ENCODE measurements at places on chromosomes 6 and 20.

GRCh38 chr6:45946352-45946751, 69.3 kb downstream of the CLIC5 start:
- DNase-seq = no peak
- H3K27me3 ChIP-seq = no peaks in the 10 kb centered on the region
- no peaks in the 10 kb centered on the region for H3K36me3 ChIP-seq
- no peak overlapping the region for H3K27ac ChIP-seq
- H3K4me3 ChIP-seq = no peak overlapping the region
- H3K4me1 ChIP-seq = no peaks in the 10 kb centered on the region

DNA sequence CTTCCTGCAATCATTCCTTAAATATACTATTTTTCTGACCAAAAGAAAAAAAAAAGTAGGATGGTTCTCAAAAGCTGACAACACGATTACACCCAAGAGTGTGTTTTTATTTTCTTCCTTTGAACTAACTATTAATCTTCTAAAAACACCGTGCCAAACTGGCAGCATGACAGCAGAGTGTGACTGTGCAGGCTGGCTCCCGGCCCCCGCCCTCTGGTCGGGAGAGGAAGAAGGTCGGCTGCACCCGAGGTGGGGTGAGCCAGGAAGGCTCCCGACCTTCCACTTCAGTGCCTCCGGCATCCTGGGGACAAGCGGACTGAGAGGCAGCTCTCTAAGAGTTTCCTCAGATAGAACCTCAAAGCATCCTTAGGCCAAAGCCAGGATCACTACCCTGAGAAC, 29.2 kb downstream of the SLC22A23 start:
- H3K36me3 ChIP-seq = no peaks in the 10 kb centered on the region
- no peaks in the 10 kb centered on the region for H3K27me3 ChIP-seq
- no peak overlapping the region for H3K4me3 ChIP-seq
- H3K4me1 ChIP-seq = no peaks in the 10 kb centered on the region
- no peak for DNase-seq

- H3K27me3 ChIP-seq = no peaks in the 10 kb centered on the region
- no peak for DNase-seq
- no peaks in the 10 kb centered on the region for H3K4me1 ChIP-seq
- H3K36me3 ChIP-seq = no peaks in the 10 kb centered on the region
- H3K4me3 ChIP-seq = no peak overlapping the region
- H3K27ac ChIP-seq = no peak overlapping the region
These were observed 43.6 kb upstream of the TMEM170B start for GRCh38 chr6:11493974-11494373.

DNA sequence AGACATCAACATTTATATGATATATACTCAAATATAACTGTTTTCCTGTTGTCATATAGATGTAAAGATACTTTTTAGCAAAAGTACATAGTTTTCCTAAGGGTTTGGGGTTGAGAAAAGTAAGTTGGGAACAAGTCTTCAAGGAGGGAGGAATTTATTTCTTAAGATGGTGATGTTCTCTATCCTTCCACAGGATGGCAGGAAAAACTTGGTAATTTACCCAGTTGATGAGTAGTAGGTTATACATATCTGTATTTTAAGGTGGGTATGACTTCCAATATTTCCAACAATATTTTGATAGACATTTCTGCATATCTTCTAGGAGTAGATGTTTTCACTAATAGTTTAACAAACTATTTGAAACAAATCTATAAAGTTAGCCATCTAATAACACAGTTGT, 254.4 kb downstream of the RIMS1 start:
- no peak overlapping the region for H3K4me3 ChIP-seq
- H3K27me3 ChIP-seq = no peaks in the 10 kb centered on the region
- no peak for DNase-seq
- H3K4me1 ChIP-seq = no peaks in the 10 kb centered on the region
- H3K36me3 ChIP-seq = no peaks in the 10 kb centered on the region
- no peak overlapping the region for H3K27ac ChIP-seq

- no peaks in the 10 kb centered on the region for H3K27me3 ChIP-seq
- no peak overlapping the region for H3K4me3 ChIP-seq
- no peak overlapping the region for H3K27ac ChIP-seq
- no peaks in the 10 kb centered on the region for H3K4me1 ChIP-seq
These were observed 21.9 kb upstream of the TULP1 start for GRCh38 chr6:35534407-35535170.

DNA sequence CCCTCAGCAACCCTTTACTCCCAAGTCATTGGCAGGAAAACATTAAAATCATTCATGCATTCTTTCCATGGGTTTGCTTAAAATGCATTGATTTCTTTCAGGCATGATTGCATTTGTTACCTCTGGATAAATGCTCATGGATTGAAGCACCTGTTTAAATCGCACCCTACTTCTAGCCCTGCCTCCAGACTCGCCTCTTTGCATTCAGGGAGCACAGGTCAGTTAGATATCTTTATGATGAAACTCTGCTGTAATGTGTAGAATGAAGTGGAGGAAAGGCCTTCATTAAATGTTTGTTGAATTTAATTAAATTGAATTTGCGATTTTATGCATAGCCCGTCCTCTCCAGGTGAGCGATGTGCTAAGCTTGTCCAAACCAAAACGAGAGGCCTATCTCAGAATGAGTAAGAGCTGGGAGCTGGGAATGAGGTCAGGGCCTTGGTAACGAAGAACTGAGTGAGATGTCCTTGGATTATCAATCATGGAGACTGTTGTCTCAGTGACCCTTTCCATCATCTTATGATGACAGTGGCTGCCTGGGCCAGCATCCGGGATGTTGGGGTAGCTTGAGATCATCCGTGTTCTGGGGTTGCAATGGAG, 210.1 kb downstream of the SYNDIG1 start:
- no peak for DNase-seq
- no peak overlapping the region for H3K4me3 ChIP-seq

- no peaks in the 10 kb centered on the region for H3K27me3 ChIP-seq
- no peaks in the 10 kb centered on the region for H3K4me1 ChIP-seq
- no peak overlapping the region for H3K4me3 ChIP-seq
- no peak overlapping the region for H3K27ac ChIP-seq
- peak; percentile 54 for DNase-seq
- H3K36me3 ChIP-seq = no peaks in the 10 kb centered on the region
These were observed 30.5 kb downstream of the NPEPL1 start for GRCh38 chr20:58722877-58723627.

Measured in ascending aorta (tissue), 2 donors.